ENCODE measurements at places on chromosomes 6 and 20.

DNA sequence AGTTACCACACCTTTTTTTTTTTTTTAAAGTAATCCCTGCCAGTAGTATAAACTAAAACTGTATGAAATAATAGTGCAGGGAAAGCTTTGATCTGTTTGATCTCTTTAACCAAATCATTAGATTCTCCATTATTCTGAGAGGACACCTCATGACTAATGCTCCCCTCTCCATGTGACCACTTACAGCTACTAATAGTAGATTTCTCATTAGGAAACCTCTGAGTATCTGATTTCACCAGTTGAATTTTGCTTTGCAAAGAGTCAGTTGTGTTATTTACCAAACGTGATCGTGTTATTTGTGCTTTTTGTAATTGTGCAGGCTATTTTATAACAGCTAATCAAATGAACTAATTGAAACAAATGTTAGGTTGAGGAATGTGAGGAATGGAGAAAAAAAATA, 12.5 kb downstream of the CASP8AP2 start:
- DNase-seq, result no peak

- no peak for DNase-seq
Measured at GRCh38 chr6:108610270-108610839, 49.6 kb downstream of the FOXO3 start.

GRCh38 chr20:47809161-47809960, 24.1 kb upstream of the SULF2 start:
- DNase-seq, result no peak

GRCh38 chr6:168501561-168501960, 60.6 kb downstream of the SMOC2 start:
- no peak for DNase-seq

GRCh38 chr6:158711264-158711663, 61.4 kb downstream of the SYTL3 start:
- DNase-seq, result no peak

GRCh38 chr6:105611606-105612005, 208.7 kb upstream of the PREP start:
- no peak for DNase-seq

GRCh38 chr6:76230711-76231110, 158.2 kb upstream of the IMPG1 start:
- no peak for DNase-seq

DNA sequence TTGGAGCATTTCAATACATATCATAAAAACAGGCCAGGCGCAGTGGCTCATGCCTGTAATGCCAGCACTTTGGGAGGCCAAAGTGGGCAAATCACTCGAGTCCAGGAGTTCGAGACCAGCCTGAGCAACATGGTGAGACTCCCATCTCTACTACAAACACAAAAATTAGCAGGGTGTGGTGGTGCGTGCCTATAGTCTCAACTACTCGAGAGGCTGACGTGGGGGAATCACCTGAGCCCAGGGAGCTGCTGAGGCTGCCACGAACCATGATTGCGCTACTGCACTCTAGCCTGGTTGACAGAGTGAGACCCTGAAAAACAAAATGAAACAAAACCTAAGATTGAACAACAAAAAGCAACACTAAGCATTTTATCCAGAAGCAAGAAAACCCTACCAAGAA, 47.2 kb downstream of the BACH2 start:
- DNase-seq, result no peak

DNA sequence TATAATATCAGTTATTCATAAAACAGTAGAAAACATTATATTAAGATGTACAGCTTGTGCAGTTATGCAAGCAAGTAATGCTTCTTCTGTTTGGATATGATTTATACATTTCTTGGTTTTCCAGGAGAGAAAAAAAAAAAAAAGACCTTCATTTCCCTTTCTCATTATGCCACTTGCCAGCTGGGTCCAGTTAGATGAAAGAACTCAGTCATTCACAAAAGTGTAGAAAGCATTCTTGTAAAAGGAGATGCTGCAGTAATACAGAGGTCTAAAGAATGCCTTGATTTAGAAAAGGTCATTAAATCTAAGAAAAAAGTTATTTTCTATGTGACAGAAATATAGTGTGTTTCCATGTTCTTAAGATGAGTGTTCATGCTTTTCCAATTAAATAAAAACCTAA, 7.4 kb downstream of the PDE7B start:
- DNase-seq, result no peak

- DNase-seq, result no peak
Measured at GRCh38 chr6:75409286-75409685, 84.3 kb downstream of the FILIP1 start.

Data from GM13976 (cell line).